NCI-H1694 treated with DMSO at 0.1 percent for 48 hours (cell line): ENCODE measurements at places on chromosomes 1 and 21.

DNA sequence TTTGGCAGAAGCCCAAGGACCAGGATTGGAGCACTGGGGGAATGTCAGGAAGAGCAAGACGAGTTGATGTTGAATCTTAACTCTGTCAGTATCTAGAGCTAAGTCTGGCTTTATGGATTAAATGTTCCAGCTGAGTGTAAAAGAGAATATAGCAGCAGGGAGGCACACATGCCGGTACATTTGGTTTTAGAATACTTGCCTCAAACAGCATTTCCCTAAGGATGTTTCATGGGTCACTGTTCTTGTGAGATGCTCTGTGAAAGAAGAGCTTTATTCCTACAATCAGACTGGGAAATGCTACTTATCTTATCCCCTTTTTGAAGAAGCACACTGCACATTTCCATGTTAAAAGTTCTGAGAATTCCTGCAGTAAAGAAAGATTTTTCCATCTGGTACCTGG, 440.3 kb upstream of the B3GALT2 start:
- DNase-seq, result no peak

DNA sequence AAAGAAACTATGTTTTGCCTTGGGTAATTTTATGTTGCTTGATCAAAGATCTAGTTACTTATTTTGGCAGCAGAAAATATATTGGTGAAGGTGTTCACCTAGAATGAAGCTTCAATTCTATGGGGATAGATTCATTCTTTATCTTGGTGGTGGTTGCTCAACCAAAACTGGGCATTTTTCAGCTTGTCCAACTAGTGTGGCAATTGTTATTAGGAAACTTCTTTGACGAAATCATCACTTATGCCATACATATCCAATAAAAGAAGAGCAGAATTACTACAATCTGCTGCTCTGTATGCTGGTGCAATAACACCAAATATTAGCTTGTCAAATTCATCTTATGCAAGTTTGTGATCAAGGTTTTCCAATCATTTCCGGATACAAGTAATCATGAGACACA, 26.8 kb upstream of the TMPRSS15 start:
- no peak for DNase-seq

GRCh38 chr1:45205011-45205909, 1.1 kb downstream of the ZSWIM5 start:
- DNase-seq, result peak; percentile 73

DNA sequence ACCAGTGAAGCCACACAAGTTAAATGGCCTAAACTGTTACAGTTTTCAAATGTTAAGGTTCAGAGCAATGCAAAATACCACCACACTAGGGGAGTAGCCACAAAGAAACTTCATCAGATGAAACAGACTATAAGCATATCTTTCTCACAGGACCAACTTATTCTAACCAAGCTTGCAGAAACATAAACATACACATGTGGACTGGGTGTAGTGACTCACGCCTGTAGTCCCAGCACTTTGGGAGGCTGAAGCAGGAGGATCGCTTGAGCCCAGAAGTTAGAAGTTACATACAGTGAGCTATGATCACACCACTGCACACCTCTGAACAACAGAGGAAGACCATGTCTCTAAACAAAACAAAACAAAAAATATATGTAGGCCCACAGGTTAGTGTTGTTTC, 17.3 kb downstream of the WDR47 start:
- DNase-seq, result no peak

DNA sequence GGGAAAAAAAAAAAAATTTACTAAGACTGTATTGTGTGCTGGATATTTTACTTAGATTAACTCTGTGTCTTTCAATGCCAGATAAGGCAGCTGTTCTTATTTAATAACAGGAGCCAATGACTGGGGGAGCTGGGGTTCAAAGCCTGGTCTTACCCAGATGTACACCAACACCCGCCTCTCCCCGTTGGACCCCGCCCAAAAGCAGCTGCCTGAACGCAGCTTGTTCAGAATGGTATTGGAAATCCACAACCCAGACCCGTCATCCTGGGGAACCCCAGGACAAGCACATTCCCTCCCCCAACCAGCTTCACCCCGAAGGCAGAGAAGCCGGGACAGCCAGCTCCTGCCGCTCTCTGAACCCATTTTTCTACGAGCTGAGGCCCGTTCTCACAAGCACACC, 113.6 kb upstream of the TMPRSS2 start:
- DNase-seq, result no peak

- DNase-seq, result no peak
These were observed 9.4 kb downstream of the CFHR4 start for GRCh38 chr1:196897158-196897828.

DNA sequence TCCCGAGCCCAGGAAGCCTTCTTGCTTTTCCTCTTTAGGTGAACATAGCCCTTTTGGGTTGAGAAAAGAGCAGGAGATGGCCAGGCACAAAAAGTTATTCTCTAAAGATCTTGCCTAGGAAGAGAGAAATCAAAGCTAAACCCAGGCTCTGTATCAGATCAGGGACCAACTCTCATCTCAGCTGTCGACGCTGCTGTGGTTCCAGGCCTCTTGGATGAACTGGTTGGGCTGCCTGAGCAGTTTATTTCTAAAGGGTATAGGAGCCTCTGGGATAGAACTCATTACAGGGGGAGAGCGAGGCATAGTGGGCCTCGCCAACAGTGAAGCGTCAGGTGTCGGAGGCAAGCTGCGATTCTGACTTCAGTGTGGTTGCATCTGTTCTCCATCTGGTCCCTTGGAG, 82.6 kb upstream of the F3 start:
- peak; percentile 4 for DNase-seq

GRCh38 chr21:38120984-38121855, 135.6 kb upstream of the KCNJ15 start:
- no peak for DNase-seq

DNA sequence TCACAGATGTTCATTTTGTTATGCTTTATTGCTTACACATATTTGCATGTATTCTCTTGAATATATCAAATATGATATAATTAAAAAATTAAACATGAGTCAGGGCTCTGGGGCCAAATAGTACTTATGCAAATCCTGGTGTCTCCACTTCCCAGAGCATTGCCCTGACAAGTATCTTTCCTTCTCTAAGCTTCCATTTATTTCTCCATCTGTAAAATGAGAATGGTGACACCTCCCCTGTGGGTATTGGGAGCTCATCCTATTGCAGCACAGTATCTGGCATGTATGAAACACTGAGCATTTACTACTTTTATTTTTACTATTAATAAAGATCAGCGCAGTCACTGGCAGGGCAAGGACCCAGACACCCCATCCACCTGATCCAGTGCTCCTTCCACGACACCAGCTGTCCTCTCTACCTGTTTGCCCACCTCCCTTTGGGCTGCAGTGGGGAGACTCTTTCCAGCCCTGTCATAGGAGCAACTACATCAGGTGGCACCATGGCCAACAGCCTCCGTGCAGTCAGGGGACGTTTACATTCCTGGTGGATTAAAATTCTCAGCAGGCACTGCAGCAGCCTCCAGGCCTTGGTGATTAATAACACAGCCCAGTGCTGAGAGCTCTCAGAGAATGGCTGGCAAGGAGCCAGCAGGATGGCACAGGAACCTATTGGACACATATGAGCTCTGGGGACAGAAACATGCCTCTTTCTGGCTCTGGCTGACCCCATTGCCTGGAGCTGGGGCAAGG, 113.0 kb downstream of the DMRTB1 start:
- DNase-seq, result peak; percentile 92

DNA sequence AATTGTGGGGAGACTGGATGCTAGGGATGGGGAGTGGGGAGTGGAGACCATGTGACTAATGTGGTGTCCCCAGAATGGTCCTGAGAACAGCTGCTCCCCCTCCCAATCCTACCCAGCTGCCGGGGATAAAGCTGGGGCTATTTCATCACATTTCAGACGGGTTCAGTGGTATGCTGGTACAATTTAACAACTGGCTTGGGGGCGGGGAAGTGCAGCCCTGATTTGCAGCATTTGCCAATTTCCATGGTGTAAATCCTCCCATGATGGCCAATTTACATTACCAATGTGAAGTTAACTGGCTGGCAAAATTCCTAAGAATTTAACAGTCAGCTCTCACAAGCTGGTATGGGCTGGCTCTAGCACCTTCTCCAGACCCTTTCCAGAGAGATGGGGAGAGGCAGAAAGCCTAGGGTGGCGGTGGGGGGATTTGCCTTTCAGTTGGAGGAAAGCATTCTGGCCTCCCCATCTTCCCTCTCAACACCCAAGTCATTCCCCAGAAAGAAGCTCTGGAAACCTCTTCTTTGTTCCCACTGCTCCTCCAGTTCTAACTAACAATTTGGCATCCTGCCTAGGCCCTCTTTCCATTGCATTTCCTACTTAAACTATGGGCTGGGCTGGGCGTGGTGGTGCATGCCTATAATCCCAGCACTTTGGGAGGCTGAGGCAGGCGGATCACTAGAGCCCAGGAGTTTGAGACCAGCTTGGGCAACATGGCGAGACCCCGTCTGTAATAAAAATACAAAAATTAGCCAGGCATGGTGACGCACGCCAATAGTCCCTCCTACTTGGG, 11.3 kb upstream of the ADGRB2 start:
- DNase-seq, result no peak

DNA sequence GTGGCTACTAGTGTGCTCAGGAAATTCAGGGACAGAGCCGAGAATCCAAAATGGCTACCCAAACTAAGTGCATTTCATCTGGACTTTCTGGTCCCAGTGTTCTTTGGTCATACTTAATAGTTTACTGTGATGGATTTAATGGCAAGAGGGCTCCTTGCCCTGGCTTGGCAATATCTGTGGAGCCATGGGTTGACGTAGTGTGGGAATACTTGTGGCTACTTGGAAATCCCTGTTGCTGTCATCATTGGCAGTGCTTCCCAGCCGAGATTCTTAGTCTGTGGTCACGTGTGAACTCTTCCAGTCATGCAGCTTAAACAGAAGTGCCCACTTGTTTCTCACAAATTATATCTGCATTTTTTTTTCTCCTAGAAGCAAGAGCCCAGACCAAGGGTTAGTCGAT, 198.9 kb downstream of the HS2ST1 start:
- no peak for DNase-seq

GRCh38 chr1:236370420-236370819, 23.7 kb upstream of the EDARADD start:
- no peak for DNase-seq

GRCh38 chr1:100456880-100457279, 81.1 kb upstream of the GPR88 start:
- DNase-seq, result no peak

DNA sequence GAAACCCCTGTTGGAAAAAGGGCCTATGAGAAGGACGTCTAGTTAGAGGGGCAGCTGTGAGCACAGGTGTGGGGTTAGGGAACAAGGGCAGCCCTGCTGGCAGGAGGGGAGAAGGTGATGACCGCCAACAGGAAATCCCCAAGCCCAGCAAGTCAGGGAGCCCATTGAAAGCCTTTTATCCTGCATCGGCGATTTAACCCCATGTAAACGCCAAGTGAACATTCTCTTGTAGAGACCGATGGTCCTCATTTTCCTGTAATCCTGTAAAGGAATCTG, 1.1 kb upstream of the BSND start:
- no peak for DNase-seq

- DNase-seq, result no peak
These were observed 38.1 kb downstream of the VANGL2 start for GRCh38 chr1:160438317-160438918.

- peak; percentile 64 for DNase-seq
These were observed 22.6 kb downstream of the ETNK2 start for GRCh38 chr1:204128964-204129896.

GRCh38 chr1:206535853-206536188, 28.5 kb downstream of the RASSF5 start:
- no peak for DNase-seq

DNA sequence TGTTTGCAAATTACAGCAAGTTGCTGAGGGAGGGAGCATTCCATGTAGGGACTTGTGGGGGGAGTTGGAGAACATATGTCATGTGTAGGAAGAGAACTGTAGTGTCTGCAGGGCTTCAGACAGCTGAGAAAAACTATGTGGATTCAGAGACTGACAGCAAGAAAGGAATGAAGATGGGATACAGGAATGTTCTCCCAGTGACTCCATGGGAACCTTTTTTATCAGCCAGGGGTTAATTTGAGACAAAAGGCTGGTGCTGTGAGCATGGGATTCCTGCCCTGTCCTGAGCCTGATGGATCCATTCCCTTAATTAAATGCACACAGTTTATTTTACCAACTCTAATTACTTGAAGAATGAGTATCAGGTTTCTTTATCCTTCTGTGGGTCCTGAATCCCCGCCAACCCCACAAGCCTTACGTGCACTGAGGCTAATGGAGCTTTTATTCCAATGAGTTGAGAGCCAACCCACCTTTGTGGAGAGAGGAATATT, 26.5 kb upstream of the PLXNA2 start:
- DNase-seq, result peak; percentile 91

DNA sequence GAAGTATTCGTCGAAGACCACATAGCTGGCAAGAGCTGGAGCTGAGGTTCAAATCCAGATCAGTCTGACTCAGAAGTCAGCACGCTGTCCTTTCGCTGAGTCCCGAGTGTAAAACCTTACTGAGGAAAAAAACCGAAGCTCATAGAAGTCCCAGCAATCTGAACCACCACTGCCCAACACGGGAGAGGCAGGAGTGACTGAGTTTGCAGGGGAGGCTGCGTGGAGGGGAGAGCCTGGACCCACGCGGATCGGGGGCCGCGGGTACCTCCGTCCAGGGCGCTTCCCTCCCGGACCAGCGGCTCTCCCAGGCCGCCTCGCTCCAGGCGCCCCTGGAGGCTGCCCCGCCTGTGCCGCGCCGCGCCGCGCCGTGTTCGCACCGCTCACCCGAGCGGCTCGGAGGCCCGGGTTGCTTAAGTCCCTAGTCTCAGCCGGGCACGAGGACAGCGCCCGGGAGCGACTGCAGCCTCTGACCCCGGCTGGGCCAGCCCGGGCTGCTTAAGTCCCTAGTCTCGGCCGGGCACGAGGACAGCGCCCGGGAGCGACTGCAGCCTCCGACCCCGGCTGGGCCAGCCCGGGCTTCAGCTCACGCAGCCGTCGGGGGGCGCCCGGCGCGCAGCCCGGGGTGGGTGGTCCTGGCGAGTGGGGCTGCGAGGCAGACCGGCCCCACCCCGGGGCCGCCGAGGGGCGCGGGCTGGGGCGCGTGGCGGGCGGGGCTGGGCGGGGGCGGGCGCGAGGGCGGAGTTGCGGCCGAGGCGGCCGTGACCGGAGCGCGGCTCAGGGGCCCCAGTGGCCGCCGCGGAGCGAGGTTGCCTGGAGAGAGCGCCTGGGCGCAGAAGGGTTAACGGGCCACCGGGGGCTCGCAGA, at the start of gene ADAMTSL4:
Gene ADAMTSL4 (plus strand): TSS at position 777 of the 864 bp plus-strand sequence. CDS start 2,881 bp downstream, outside the sequence.
- peak; percentile 37 for DNase-seq

GRCh38 chr1:181043025-181043888, 9.5 kb downstream of the MR1 start:
- no peak for DNase-seq

DNA sequence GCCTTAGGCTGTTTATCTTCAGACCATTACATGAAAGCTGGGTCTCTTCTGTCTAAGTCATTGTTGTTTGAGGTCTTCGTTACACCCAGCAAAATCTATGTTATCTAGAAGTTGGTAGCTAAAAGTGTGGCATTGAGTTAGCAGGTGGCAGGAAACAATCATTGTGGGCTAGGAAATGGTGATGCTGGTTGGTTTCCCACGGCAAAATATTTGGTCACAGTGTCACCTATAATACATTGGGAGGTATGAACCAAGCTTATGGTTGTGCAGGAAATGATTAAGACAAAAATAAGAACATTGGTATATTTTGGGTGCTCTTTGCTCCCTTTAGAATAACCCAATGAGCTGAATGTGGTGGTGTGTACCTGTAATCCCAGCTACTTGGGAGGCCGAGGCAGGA, 169.7 kb downstream of the TRIM33 start:
- DNase-seq, result no peak

GRCh38 chr1:158002022-158002630, 8.7 kb downstream of the KIRREL1 start:
- no peak for DNase-seq
